Neural progenitor cell (in vitro differentiated cells): ENCODE measurements at places on chromosomes 7 and 10. TPM values are rescaled to one million over a fixed set of nuclear protein-coding genes. Genes with fewer than 3 reads are reported as not detected.

CALML3 gene
- not detected in 2 replicates for total RNA-seq

TLX1 gene
- total RNA-seq: not detected in 2 replicates

SPDYE2 gene
- total RNA-seq: not detected in 2 replicates

EBF3 gene
- 0.15 and 0.40 TPM in 2 replicates for total RNA-seq

SHOC2 gene
- total RNA-seq: 42.1 and 54.9 TPM in 2 replicates

PRKG1 gene
- 22.7 and 26.4 TPM in 2 replicates for total RNA-seq

DTX2 gene
- 4.1 and 14.7 TPM in 2 replicates for total RNA-seq

SEMA4G gene
- 2.3 and 5.4 TPM in 2 replicates for total RNA-seq

CXCL12 gene
- 0.09 and 0.74 TPM in 2 replicates for total RNA-seq

SPDYE5 gene
- not detected in 2 replicates for total RNA-seq

GRCh38 chr7:94449151-94449725 lies 54.5 kb downstream of the COL1A2 start:
- no peak overlapping the region for H3K27ac ChIP-seq
- DNase-seq: peak; percentile 33
- peaks cover 7% of the 10 kb centered on the region for H3K4me1 ChIP-seq
- no peaks in the 10 kb centered on the region for H3K27me3 ChIP-seq
- no peak overlapping the region for H3K4me3 ChIP-seq
- no peaks in the 10 kb centered on the region for H3K36me3 ChIP-seq

DNA sequence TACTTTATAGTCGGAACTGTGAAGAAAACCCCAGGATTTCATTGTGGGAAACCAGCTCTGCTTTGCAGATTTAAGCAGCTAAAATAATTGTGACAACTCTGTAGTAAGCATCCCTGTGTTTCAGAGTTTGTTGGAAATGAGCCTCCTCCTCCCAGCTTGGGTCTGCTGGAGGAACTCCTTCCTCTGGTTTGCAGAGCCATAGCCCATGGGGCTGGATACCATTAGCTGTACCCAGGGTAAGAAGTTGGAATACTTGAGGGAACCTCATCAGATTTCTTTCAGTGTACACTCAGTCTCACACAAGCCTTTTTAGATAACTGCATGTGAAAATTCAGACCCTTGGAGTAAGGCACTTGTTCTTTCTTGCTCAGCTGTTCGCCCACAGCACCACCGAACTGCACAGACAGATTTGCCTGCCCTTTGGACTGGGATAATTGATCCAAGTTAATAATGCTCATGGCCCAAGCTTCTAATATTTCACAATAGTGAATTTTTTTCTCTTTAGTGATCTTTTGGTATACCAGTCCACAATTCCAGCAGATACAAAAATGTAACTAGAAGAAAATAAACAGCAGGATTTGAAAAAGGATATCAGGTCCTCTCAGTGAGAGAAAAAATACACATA lies 467.4 kb upstream of the FZD8 start:
- DNase-seq: no peak
- no peak overlapping the region for H3K4me3 ChIP-seq
- no peaks in the 10 kb centered on the region for H3K36me3 ChIP-seq
- H3K27me3 ChIP-seq: no peaks in the 10 kb centered on the region
- no peak overlapping the region for H3K27ac ChIP-seq
- no peaks in the 10 kb centered on the region for H3K4me1 ChIP-seq

DNA sequence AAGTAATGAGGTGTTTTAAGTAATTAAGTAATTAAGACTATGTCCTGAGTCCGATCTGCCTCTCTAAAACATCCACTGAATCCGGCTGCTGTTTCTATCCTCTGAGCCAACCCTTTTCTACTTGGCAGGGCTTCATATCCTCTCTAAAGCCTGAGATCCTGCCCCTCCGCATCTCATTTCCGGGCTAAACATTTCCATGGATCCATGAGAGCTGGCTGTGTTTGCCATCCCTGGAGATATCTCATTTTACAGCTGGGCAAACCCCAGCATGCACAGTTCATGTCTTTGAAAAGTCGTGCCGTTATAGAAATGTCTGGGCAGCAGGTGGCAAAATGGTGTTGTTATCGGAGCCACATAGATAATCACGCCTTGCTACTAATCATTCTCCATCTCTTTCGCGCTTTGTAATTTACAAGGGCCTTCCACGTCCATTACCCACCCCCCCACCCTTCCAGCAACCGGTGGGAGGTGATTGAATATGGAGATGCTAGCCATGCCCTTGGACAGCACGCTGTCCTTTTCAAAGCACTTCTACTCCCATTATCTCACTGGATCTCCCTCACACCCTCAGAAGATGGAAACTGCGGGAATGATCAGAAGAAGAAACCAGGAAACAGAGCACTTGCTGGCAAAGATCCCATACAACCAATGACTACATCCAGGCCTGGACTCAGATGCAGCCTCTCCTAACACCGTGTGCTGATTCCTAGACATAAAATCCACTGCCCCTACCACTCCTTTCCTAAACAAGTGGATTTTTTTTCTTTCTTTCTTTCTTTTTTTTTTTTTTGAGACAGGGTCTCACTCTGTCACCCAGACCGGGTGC lies 1189.2 kb downstream of the TYW1 start:
- H3K4me3 ChIP-seq: no peak overlapping the region
- no peak overlapping the region for H3K27ac ChIP-seq
- H3K27me3 ChIP-seq: no peaks in the 10 kb centered on the region
- H3K36me3 ChIP-seq: no peaks in the 10 kb centered on the region
- DNase-seq: no peak

GRCh38 chr7:156578978-156579430 lies 61.6 kb upstream of the RNF32 start:
- H3K36me3 ChIP-seq: no peaks in the 10 kb centered on the region
- H3K27ac ChIP-seq: no peak overlapping the region
- no peak overlapping the region for H3K4me3 ChIP-seq
- DNase-seq: peak; percentile 27

DNA sequence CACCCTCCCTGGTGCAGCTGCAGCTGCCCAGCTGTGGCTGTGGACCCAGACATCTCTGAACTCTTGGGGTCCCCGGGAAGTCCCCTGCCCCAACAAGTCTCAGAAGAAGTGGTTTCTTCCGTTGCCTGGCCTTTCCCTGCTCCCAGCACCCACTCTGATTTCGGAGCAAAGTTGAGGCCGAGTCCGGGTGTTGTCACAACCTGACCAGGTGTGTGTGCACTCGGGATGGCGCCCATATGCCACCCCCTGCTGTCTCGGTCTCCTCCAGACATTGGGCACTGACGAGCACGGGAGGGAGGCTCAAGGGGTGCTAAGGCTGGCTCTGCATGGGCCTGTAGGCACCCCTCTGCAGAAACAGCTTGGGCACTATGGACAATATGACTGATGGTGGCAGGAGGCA lies 1055.3 kb downstream of the REEP3 start:
- no peaks in the 10 kb centered on the region for H3K4me1 ChIP-seq
- DNase-seq: no peak
- no peaks in the 10 kb centered on the region for H3K27me3 ChIP-seq
- H3K27ac ChIP-seq: no peak overlapping the region

- no peaks in the 10 kb centered on the region for H3K4me1 ChIP-seq
- no peak overlapping the region for H3K27ac ChIP-seq
- no peak for DNase-seq
These were observed 46.2 kb downstream of the MINDY4 start for GRCh38 chr7:30817371-30817767.

DNA sequence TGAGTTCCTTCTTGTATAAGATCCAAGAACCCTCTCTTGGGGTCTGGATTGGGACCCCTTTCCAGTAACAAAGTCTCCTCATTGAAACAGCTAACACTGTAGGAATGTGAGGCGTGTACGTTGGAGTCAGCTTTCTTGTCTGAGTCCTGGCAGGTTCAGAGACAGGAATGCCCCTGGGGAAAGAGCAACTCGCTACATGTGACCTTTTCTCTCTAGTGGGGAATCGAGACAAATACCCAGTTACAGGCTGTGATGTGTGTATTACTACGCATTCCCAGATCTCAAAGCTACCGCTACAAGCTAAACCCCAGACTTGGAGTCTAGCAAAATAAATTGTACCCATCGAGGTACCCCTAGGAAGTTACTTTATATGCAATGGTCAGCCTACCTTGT lies 85.6 kb upstream of the FRMD4A start:
- H3K27me3 ChIP-seq: no peaks in the 10 kb centered on the region
- H3K27ac ChIP-seq: no peak overlapping the region
- no peaks in the 10 kb centered on the region for H3K36me3 ChIP-seq
- no peak overlapping the region for H3K4me3 ChIP-seq

DNA sequence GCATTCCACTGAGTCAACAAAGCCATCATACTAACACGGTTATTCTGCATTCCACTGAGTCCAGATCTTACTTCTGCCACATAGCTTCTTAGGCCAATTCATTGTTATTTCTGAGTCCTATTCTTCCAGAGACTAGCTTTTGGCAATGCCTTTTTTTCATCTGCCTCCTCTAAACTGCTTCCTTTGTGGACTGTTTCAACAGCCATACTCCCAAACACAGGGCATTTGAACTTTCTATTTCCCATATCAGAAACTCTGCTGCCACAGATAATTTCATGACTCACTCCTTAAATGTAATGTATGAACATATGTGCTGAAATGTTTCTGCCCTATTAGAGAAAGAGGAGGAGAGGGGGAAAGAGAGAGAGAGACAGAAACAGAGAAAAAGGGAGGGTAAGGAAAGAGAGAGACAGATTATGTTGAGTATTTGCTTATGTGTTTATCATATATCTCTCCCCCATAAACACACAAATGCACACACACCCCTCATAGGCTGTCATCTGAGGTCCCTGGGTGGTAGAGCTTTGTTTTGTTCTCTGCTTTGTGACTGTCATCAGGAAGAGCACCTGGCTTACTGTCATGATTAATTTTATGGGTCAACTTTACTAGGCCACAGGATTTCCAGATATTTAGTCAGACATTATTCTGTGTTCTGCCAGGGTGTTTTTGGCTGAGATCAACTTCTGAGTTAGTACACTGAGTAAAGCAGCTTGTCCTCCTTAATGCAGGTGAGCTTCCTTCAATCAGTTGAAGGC lies 308.0 kb upstream of the KCND2 start:
- no peak overlapping the region for H3K4me3 ChIP-seq
- no peaks in the 10 kb centered on the region for H3K36me3 ChIP-seq
- H3K27ac ChIP-seq: no peak overlapping the region
- no peak for DNase-seq
- peaks cover 6% of the 10 kb centered on the region for H3K4me1 ChIP-seq
- H3K27me3 ChIP-seq: no peaks in the 10 kb centered on the region

- no peak overlapping the region for H3K4me3 ChIP-seq
- no peaks in the 10 kb centered on the region for H3K36me3 ChIP-seq
- no peaks in the 10 kb centered on the region for H3K27me3 ChIP-seq
- peaks cover 10% of the 10 kb centered on the region for H3K4me1 ChIP-seq
- no peak overlapping the region for H3K27ac ChIP-seq
These were observed 369.7 kb downstream of the PLXNA4 start for GRCh38 chr7:132206594-132206993.

DNA sequence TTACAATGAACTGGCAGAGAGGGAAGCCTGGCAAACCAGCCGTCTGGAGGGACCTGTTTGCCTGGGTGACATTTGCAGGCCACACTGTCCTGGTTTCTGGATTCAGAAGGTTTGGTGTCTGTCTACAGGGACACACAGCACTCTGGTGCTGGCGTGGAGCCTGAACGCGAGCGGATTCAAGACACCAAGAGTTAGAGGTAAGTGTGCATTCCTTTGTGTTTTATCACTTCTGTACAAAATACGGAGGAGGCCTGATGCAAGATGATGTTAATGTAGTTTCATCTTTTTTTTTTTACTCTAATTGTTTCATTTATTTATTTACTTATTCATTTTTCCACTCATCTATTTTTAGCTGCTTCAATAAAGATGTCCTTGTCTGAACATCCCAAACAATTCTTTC lies 485.3 kb upstream of the ADARB2 start:
- H3K36me3 ChIP-seq: no peaks in the 10 kb centered on the region
- no peaks in the 10 kb centered on the region for H3K4me1 ChIP-seq
- no peak overlapping the region for H3K4me3 ChIP-seq
- no peaks in the 10 kb centered on the region for H3K27me3 ChIP-seq
- no peak overlapping the region for H3K27ac ChIP-seq

DNA sequence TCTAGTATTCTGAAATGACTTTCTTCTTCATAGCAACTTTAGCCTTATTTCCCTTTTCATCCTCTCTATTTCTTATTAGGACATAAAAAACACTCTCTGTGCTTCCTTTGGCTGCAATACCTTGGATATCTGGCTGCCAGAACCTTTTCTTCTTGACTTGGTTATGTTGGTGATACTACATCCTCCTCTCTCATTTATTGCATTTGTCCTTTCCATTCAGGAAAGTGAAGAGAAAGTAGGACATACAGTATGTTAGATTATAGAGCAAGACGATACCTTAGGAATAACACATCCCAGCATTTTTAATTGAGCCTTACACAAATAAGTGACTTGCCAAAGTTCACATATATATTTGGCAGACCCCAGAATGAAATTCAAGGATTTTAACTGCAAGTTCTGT lies 210.1 kb upstream of the PPP1R3A start:
- H3K27me3 ChIP-seq: no peaks in the 10 kb centered on the region
- no peak for DNase-seq
- no peak overlapping the region for H3K27ac ChIP-seq
- H3K36me3 ChIP-seq: no peaks in the 10 kb centered on the region
- H3K4me1 ChIP-seq: no peaks in the 10 kb centered on the region

DNA sequence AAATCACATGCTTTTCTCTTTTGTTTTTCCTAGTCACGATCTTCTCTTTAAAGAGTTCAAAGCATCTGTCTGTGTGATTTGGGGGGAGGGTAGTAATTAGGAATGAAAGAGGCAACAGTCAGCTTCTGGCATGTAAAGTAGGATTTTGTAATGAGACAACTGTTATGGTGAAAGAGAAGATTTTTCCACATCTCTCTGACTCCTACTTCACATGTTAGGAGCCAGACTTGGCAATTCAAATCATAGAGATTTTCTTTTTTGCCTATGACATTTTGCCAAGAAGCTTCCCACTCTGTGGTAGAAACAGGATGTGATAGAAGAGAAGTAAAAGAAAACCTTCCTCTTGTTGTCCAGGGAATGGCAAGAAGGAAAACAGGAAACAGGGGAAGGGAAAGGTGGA lies 38.3 kb upstream of the KLHL7 start:
- no peak overlapping the region for H3K27ac ChIP-seq
- H3K36me3 ChIP-seq: no peaks in the 10 kb centered on the region
- H3K4me3 ChIP-seq: no peak overlapping the region
- DNase-seq: no peak

DNA sequence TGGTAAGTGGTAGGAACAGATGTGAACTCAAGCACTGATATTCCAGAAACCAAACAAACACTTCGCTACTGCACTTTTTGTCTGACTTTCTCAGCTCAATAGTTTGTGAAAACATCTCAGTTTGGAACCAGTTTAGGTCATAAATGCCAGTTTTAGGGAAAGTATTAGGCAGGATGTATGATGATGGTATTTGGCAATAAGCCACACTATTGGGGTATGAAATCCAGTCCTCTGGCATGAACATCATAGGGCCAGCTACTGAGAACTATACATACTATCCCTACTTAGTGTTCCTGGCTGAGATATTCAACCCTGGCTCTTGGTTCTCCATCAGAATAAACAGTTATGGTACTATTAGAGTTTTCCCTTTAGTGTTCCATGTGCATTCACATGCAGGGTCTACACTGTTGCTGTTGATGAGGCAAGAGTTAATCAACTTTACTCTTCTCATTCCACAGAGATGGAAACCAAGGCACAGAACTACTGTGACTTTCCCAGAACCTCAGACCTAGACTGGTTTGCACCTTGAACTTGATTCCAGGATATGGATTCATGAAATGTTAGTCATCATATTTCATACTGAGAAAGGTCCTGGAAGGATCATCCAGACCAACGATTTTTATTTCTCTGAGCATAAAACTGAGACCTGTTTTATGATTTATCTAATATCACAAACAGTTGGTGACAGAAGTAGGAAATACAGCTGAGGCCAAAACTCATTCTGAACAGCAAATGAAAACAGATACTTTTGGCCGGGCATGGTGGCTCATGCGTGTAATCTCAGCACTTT lies 20.0 kb upstream of the IFIT2 start:
- H3K4me1 ChIP-seq: peaks cover 21% of the 10 kb centered on the region
- H3K27me3 ChIP-seq: no peaks in the 10 kb centered on the region
- H3K27ac ChIP-seq: no peak overlapping the region
- no peak overlapping the region for H3K4me3 ChIP-seq
- no peaks in the 10 kb centered on the region for H3K36me3 ChIP-seq
